ENCODE measurements at places on chromosomes 7 and 10.

DNA sequence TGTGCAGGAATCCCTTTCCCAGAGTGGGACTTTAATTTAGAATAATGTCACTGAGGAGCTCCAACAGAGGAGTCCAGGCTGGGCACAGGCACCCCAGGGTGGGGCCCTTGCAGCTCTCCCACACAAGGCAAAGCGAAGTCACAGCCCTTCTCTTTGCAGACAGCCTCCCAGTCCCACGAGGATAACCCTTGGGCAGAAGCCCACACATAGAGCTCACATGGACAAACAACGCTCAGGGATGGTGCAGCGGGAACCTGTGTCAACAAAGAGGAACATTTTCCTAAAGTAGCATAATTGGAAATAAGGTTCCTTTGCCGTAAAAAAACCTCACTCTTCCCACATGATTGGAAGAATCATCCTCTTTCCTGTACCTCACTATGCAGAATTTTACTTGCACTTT, 29.3 kb upstream of the GGCT start:
- DNase-seq, result no peak

- no peak for DNase-seq
These were observed 67.0 kb upstream of the ITGB1 start for GRCh38 chr10:33025039-33025438.

DNA sequence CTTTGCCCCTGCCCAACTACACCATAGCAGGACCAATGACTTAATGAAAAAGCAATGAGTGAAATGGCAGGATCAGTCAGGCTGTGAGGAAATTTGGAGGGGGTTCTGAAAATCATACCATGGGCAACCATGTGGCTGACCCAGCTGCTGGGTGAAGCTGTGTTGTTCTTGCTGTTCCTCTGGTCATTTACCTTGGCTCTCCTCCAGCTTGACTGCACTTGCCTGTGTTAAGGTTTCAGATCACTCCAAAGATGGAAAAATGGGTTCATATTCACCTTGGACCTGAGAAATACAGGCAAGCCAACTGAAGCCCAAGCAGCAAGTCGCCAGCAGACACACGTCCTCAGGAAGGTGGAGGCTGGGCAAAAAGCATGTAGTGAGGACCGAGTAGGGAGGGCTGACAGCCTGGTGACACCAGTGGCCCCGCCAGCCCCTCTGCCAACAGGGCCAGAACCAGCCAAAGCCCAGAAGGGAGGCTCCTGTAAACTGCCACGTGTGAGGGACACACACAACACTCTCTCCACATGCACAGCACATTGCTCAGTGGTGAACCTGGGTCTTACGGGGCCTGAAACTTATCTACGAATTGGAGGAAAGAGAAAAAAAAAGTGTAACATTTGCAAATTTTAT, 40.1 kb downstream of the PARP12 start:
- no peak for DNase-seq

- DNase-seq, result no peak
These were observed 42.4 kb downstream of the XRCC2 start for GRCh38 chr7:152633504-152633903.

DNA sequence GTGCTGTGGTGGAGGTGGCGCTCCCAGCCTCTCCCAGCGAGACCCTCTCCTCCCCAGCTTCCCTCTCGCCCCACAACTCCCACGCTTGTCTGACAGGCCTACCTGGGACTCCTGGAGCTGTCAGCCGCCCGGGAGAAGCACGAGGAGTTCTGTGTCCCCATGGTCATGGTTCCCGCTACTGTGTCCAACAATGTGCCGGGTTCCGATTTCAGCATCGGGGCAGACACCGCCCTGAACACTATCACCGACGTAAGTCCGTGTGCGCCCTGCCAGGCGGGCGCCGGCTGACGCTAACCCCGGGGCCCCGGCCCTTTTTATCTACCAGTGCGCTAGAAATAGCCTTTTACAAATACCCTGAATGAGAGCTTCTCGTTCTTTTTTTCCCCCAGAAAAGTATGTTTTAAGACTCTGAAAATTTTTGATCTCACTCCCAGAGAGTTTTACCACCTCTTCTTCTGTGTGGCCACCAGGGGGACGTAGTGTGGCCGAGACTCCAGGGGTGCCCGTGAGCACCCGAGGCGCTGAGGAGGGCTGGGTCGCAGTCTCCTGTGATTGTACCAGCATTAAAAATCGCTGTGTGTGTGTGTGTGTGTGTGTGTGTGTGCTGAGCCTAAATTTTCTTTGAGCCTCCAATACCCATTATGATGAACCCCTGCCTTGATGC, 52.6 kb downstream of the PFKP start:
- DNase-seq, result no peak

GRCh38 chr10:43409385-43410109, 561 bp upstream of the HNRNPF start:
- DNase-seq, result no peak

DNA sequence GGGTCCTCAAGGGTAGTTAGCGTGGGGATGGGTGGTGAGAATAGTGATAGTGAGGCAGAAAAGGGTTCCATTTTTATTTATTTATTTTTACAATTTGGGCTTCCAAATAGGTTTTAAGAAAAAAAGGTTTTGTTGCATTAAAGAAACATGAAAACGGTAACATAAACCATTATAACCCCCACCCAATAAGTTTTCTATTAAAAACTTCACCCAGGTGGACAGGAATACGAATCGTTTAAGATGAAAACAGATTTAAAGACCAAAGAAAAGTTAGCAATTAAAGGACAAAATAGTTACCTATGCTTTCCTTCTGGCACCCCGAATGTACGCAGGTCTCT, 78.7 kb downstream of the ZFAND4 start:
- no peak for DNase-seq

DNA sequence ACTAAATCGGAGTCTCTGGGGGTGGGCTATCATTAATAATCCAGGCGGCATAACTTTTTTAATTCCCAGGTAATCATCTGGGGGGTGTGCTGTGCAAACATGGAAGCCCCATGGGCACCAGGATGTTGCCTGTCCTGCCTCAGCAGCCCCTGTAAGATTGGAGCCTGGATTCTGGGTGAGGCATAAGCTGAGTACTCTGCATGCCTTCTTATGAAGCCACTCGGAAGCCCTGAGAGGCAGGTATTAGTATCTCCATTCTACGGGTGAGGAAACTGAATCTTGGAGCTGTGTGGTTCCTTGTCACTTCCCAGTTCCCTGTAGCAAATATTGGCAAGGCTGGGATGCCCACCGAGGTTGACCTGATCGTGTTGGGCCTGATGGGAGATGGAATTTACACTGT, 7.4 kb upstream of the OPN4 start:
- no peak for DNase-seq

DNA sequence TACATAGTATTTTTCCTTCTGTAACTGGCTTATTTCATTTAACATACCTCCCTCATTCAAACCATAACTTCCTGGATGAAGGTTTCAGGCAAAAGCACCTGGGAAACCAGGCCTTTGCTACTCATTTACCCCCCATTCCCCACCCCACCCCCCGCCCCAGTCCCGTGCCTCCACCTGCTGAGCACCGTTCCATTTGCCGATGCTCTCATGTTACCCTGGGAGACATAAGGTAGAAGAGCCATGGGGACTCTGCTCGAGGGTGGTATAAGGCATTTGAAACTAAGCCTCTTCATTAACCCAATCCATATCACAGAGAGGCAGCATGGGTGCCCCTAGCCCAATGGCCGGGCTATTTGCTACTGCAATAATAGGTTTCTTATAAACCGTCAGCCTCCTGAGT, 22.2 kb upstream of the MCM10 start:
- no peak for DNase-seq

DNA sequence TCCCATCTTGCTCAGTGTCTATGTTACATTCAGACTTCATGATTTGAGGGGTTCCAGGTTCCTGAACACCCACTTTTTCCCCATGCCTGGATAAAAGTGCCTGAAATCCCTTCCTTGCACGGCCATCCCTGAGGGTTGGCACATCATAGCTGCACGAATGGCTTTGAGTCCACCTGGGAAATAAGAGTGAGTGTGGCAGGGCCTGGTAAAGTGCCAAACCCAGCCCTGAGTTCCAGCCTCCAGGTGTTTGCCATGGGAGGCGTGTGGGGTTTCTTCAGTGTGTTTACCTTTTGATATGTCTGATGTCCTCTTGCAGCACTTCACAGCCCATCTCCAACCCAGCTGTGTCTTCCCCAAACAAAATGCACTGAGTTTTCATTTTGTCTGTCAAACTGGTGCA, 145.7 kb downstream of the PAXIP1 start:
- no peak for DNase-seq

- peak; percentile 93 for DNase-seq
These were observed 582.4 kb downstream of the SUGCT start for GRCh38 chr7:40717242-40717641.

DNA sequence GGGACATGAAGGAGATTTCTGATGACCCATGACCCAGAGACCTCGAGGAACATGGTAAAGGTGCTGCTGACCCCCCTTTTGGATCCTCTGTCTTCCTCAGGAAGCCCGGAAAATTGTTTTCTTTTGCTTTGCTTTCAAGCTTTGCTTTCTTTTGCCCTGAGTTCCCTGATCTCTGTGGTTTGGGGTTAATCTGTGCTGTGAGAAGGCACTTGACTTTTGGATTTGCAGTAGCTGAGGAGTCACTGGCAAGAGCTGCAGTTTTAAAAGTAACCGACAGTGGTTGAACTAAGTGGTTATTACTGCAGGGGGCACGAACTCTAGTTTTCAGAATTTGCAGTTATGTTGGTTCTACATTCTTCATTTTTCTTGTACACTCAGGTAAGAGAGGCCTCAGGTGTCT, 53.0 kb downstream of the PDZD8 start:
- no peak for DNase-seq

GRCh38 chr10:79399223-79399831, 46.1 kb downstream of the ZCCHC24 start:
- peak; percentile 92 for DNase-seq

GRCh38 chr7:151368136-151368571, 26.5 kb downstream of the NUB1 start:
- peak; percentile 68 for DNase-seq

GRCh38 chr7:30112103-30112713, 22.6 kb upstream of the MTURN start:
- no peak for DNase-seq

DNA sequence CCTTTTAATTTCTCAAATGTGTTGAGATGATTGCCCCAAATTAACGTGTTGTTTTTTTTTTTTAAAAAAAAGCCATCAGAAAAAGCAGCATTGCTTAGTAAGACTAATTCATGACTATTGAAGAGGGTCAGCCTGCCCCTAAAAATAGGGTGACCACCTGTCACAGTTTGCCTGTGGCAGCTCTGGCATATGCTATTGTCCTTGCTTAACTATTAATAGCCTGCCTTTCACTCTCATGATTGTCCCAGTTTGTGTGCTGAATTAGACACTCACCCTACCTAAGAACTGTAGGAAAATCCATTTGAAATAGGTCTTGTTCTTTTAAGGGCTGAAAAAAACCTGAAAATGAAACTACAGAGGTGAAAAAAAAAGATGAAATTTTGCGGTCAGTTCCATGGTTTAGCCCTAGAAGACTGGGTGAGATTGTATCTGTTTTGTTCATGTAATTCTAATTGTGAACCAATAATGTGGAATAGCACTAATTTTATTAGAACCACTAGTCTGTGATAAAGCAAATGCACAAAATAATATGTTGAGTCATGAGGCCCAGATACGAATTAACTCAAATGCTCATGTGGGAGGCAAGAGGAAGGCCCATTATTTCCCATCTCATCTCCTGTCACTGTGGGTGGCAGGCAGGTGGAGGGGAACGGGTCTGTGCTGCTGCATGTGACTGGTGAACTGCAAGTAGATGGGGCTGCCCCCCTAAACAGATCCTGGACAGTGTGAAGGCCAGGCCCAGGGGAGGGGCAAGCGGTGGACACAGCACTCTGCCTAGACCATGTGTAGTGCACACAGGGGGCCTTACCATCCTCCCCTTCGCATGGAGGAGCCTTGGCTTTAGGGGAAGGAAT, 265.4 kb upstream of the NFE2L3 start:
- DNase-seq, result no peak

- DNase-seq, result no peak
These were observed 42.2 kb downstream of the MINDY4 start for GRCh38 chr7:30813466-30813865.

- DNase-seq, result no peak
These were observed 718.3 kb downstream of the GRID1 start for GRCh38 chr10:85648279-85648754.

DNA sequence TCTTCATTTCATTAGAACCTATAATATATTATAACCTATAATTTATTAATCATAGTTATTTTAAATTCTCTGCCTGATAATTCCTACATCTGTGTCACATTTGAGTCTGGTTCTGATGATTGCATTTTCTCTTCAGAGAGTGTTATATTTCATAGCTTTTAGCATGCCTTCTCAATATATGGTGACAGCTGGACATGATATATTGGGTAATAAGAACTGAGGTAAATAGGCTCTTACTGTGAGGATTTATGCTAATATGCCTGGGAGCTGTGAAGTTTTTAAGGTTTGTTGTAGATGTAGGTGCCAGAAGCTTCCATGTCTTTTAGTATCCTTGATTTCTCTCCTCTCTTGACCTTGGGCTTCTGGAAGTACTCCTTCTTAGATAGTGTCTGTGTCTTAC, 325.9 kb upstream of the SEMA3D start:
- DNase-seq, result no peak

- DNase-seq, result peak; percentile 22
These were observed 26.8 kb downstream of the PRPF18 start for GRCh38 chr10:13613519-13613918.

DNA sequence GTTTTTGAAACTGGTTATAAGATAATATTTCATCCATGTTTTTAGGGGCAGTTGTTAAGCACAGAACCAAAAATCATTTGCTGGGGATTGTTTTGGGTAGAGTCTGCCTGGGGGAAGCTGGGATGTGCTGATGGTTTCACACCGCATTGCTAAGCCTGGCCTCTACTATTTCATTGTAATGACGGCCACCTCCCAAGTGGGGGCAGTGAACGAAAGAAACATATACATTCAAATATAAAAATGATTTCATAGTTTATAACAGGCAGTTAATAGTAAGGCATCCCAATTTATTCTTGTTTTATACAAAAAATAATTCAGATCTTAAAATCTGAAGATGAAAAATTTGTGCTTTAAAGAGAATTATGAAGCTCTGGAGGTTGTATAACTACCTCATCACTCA, 750.8 kb downstream of the REEP3 start:
- DNase-seq, result no peak

DNA sequence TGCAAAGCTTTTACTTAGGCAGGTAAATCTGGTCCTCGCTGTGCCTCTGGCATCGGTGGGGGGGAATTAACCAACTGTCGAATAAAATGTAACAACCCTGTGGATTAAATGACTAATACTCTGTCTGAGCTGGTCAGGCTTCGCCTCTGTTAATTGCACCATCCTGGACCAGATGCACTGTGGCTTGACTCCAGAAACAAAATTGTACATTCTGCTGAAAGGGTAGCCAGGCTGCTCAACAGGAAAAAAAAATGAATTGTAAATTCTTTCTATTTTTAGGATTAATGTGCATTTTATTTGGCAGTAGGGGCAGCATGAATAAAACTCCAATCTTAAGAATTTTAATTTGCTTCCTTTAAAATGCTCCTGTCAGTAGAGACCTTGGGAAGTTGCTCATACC, 389.4 kb downstream of the SORCS1 start:
- DNase-seq, result no peak

- DNase-seq, result no peak
These were observed 682 bp upstream of the RGS10 start for GRCh38 chr10:119542988-119543813.

GRCh38 chr7:3302681-3303320, 1.7 kb downstream of the SDK1 start:
- DNase-seq, result no peak
